CD4-positive, alpha-beta T cell treated with Interferon alpha-2 for 1 hour (primary cell): ENCODE measurements at places on chromosomes 4 and X.

GRCh38 chrX:12496343-12496742, 294.9 kb upstream of the PRPS2 start:
- DNase-seq, result no peak

GRCh38 chr4:48623182-48623780, 133.2 kb downstream of the ZAR1 start:
- DNase-seq, result no peak

DNA sequence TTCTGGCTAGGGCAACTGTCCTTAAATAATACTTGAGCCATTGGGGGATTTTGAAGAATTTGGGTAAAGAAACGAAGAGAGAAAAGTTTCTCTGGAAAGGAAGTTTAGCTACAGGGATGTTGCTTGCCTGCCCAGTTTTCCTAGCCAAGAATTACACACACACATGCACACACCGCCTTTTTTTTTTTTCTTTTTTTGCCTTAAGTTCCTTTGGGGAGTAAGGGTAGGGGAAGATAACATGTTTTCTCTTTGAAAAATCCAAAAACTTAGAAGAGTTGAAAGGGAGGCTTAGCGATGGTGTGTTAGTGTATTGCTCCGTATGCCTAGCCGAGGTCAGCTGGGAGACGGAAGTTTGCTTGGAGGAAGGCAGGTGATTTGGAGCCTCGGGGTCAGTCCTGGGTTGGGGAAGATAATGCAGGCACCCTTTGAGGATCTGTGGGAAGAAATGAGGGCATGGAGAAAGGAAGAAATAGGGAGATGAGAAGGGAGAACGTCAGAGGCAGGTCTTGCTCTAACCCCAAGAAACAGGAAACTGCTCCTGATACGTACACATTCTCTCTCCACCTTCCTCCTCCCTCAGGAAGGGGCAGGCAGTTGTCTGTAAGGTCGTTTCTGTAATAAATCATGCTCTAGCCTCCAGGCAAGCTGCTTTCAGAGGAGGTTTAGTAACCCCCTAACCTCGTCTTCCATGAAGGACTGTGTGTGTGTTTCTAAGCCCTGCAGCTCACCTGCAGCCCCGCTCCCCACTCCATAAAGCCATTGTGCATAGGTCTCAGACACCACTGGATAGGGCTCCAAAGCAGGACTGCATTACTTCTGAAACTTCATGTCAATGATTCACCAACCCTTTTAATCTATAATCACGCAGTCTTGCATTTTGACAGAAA, 10.5 kb downstream of the KLF3 start:
- DNase-seq, result no peak

DNA sequence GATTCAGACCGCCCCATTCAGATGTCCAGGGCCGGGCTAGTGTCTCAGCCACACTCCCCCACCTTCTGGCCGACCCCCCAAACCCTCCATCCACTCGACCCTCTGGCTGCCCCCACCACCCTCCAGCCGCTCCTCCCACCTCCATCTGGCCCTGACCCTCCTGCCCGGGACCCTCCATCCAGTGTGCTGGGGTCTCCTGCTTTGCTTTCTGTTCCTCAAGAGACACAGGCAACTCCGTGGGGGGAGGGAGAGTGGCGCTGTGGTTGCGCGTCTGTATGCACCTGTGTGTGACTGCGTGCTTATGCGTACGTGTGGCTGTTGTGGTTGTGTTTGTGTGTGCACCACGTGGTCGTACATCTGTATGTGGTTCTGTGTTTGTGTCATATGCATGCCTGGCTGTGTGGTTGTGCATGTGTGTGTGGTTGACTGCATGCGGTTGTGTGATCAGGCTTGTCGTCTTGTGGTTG, 33.3 kb downstream of the CPLX1 start:
- peak; percentile 19 for DNase-seq

GRCh38 chr4:99071159-99071558, 17.4 kb downstream of the ADH5 start:
- no peak for DNase-seq

- DNase-seq, result no peak
Observed at GRCh38 chr4:12286351-12286750, 857.7 kb upstream of the HS3ST1 start.

DNA sequence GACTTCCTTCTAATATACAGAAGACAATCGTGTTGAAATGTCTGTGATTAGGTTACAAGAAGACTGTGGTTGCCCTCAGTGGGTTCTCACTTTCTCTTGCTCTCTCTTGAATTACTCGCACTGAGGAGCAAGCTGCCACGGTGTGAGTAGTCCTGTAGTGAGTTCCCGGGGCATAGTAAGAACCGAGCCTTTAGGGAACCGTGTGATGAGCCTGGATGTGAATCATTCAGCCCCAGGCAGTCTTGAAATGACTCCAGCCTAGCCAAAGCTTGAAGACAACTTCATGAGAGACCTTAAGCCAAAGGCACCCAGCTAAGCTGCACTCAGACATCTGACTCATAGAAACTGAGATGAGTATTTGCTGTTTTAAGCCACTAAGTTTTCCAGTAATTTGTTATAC, 292.7 kb downstream of the SPOCK3 start:
- DNase-seq, result no peak

DNA sequence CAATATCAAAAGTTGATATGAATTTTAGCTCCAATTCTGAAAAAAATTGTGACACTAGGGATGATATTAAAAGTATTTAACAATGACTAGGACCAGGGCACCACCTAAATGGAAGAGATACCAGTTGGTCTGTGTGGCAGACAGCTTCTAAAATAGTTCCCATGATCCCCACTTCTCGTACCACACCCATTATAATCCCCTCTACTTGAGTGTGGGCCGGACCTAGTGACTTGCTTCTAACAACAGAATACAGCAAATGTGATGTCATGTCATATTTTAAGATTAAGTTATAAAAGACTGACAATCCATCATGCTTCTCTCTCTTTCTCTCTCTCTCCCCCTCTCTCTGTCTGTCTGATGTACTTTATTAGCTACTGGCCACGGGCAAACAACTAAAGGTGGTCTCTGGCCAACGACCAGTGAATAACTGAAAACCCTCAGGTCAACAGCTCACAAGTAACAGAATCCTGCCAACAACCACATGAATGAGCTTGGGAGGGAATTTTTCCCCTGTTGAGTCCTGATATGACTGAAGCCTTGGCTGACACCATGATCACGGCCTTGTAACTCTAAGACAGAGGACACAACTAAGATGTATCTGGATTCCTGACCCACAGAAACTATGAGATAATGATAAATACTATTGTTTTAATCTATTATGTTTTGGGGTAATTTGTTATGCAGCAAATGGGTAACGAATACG, 34.4 kb downstream of the FAM13A start:
- DNase-seq, result no peak

GRCh38 chr4:47532658-47533057, 47.6 kb downstream of the ATP10D start:
- DNase-seq, result no peak

- DNase-seq, result no peak
Observed at GRCh38 chr4:81751531-81752289, 280.0 kb upstream of the RASGEF1B start.

GRCh38 chr4:27836523-27836922, 975.9 kb downstream of the STIM2 start:
- DNase-seq, result no peak

DNA sequence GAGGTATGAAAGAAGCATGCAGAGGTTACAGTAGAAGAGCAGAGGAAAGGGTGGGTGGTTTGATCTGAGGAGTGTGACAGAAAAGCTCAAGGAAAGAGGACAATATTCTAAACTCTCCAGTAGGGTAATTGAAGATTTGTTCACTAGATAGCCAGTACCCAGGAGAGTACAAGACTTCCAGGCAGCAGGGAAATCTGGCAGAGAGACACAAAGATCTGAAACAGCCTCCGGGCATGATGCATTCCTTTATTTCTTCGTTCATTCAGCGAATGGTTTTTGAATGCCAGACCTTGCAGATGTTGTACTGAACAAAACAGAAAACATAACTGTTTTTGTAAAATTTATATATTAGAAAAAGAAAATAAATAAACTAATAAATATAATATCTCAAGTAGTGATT, 766.6 kb downstream of the FAT4 start:
- no peak for DNase-seq

GRCh38 chrX:8390771-8391170, 73.9 kb upstream of the VCX3B start:
- no peak for DNase-seq
